ENCODE measurements at places on chromosomes 5 and 9. TPM values are rescaled to one million over a fixed set of nuclear protein-coding genes. Genes with fewer than 3 reads are reported as not detected.

- no peaks in the 10 kb centered on the region for H3K4me1 ChIP-seq
- H3K4me3 ChIP-seq, result no peak overlapping the region
- DNase-seq, result no peak
- no peak overlapping the region for H3K27ac ChIP-seq
These were observed 402.3 kb upstream of the CHD1 start for GRCh38 chr5:99331061-99331460.

- H3K4me3 ChIP-seq, result no peak overlapping the region
- H3K36me3 ChIP-seq, result no peaks in the 10 kb centered on the region
- no peak overlapping the region for H3K27ac ChIP-seq
- DNase-seq, result no peak
- H3K27me3 ChIP-seq, result no peaks in the 10 kb centered on the region
- H3K4me1 ChIP-seq, result no peaks in the 10 kb centered on the region
These were observed 820.0 kb upstream of the SEMA6A start for GRCh38 chr5:117394506-117395157.

DNA sequence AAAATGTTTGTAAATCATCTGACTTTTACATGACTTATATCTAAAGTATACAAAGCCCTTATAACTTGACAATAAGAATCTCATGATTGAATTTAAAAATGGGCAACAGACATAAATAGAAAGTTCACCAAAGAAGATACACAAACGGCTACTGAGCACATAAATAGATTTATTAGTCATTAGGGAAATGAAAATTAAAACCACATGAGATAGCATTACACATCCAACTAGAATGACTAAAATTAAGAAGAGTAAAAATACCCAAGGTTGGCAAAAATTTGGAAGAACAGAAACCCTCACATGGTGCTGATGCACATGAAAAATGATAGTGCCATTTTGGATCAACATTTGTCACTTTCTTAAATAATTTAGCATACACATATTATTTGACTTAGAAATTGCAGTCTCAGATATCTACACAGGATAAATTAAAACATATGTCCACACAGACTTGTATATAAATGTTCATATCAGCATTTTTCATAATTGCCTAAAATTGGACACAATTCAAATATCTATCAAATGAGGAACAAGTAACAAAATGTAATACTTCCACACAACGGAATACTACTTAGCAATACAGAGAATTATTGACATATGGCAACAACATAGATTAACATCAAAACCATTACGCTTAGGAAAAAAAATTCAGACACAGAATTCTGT is 359.1 kb upstream of the DAB2 start:
- no peak overlapping the region for H3K4me3 ChIP-seq
- H3K27me3 ChIP-seq, result no peaks in the 10 kb centered on the region
- DNase-seq, result no peak
- H3K36me3 ChIP-seq, result peaks cover 8% of the 10 kb centered on the region

GRCh38 chr5:10552183-10553143 is 11.4 kb upstream of the ANKRD33B start:
- H3K4me3 ChIP-seq, result no peak overlapping the region
- 0 out of 2 replicates have a peak, but pooled peaks cover 2% of the 10 kb centered on the region for H3K36me3 ChIP-seq
- H3K4me1 ChIP-seq, result peaks cover 37% of the 10 kb centered on the region
- peaks cover 8% of the 10 kb centered on the region for H3K27me3 ChIP-seq
- peak overlapping the region; percentile 96 for H3K27ac ChIP-seq

DNA sequence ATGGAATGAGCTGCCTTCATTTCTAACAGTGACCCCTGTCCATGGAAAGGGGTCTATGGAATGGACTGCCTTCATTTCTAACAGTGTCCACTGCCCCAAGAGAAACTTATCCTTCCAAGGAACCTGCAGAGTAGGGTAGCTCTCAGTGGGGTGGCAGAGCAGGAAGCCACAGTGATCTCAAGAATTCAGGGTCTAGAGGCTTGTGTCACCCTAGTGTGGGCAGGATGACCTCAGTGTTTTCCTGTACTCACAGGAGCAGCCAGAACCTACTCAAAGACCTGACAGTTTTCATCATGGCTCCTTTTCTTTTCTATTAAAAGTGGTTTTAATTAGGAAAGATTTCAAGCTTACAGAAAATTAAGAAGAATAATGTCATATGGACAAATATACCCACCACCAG is 27.5 kb downstream of the SEC61B start:
- no peak overlapping the region for H3K27ac ChIP-seq
- no peaks in the 10 kb centered on the region for H3K36me3 ChIP-seq
- DNase-seq, result no peak

DNA sequence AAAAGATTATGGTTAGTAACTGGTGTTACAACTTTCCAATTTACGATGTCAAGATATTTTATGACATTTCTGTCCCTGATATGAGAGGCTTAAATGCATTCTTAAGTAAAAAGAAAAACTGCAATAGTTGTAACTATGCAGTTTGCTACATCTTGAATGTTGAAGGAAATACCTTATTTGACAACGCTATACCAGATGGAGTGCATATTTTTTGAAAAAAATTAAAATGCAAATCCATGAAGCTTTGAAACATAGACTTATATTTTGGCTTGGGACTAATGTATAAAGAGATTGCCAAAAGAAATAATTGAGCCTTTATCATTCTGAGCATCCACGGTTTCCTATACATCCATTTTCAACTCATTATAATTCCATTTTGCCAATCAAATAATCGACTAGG is 579.4 kb downstream of the TAF11L14 start:
- peaks cover 9% of the 10 kb centered on the region for H3K36me3 ChIP-seq
- H3K4me1 ChIP-seq, result peaks cover 11% of the 10 kb centered on the region
- H3K27ac ChIP-seq, result no peak overlapping the region

DNA sequence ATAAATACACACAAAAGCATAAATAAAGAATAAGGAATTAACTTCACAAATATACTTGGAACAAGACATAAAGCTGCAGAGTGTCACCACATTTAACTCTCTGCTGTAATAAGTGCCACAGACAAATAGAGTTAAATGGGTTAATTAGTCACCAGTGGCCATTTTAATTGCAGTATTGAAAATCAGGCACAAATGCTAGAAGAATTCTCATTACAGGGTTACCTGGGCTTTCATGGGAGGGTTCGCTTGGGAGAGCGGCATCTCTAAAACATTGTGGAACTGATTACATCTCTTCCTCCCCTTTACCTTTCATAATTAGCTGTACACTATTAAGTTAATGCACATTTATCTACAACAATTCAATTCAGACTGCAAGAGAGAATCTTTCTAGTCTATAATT is 505.3 kb upstream of the DAP start:
- no peaks in the 10 kb centered on the region for H3K27me3 ChIP-seq
- H3K4me1 ChIP-seq, result no peaks in the 10 kb centered on the region
- no peak overlapping the region for H3K4me3 ChIP-seq
- no peak for DNase-seq

DNA sequence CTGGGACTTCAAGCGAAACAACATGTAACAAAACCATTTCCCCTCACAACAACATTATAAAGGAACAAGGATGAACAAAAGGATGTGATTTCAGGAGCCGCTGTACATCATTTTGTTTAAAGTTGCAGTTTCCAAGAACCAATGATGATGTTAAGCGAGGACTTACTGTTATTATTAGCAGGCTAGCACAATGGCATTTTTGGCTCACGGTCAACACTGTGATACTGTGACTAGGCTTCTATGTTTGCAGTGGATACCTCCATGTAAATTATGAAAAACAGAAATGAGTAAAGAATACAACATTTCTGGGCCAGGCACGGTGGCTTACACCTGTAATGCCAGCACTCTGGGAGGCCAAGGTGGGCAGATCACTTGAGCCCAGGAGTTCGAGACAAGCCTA is 113.0 kb downstream of the AUH start:
- H3K27me3 ChIP-seq, result no peaks in the 10 kb centered on the region
- H3K4me3 ChIP-seq, result no peak overlapping the region
- H3K36me3 ChIP-seq, result no peaks in the 10 kb centered on the region
- no peak overlapping the region for H3K27ac ChIP-seq

- H3K36me3 ChIP-seq, result no peaks in the 10 kb centered on the region
- no peak for DNase-seq
- no peaks in the 10 kb centered on the region for H3K27me3 ChIP-seq
- H3K27ac ChIP-seq, result no peak overlapping the region
- no peak overlapping the region for H3K4me3 ChIP-seq
These were observed 5.1 kb upstream of the ARSI start for GRCh38 chr5:150307617-150308426.

DNA sequence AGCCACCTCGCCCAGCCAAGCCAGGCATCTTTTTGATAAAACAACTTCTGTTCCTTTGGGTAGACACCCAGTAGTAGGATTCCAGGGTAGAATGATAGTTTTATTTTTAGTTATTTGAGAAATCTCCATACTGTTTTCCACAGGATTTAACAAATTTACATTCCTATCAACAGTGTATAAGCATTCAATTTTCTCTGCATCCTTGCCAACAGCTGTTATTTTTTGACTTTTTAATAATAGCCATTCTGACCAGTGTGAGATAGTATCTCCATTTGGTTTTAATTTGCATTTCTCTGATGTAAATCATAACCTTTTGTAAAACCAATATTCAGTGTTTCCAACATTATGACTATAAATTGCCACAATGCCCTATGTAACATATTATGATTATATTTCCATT is 28.2 kb upstream of the CCNB1 start:
- no peak overlapping the region for H3K27ac ChIP-seq
- DNase-seq, result no peak
- no peaks in the 10 kb centered on the region for H3K36me3 ChIP-seq
- no peaks in the 10 kb centered on the region for H3K27me3 ChIP-seq
- H3K4me3 ChIP-seq, result no peak overlapping the region

GRCh38 chr5:78527925-78528324 is 120.6 kb downstream of the LHFPL2 start:
- H3K4me1 ChIP-seq, result peaks cover 30% of the 10 kb centered on the region
- no peak for DNase-seq
- no peaks in the 10 kb centered on the region for H3K27me3 ChIP-seq
- H3K27ac ChIP-seq, result peak overlapping the region; percentile 34
- no peak overlapping the region for H3K4me3 ChIP-seq
- no peaks in the 10 kb centered on the region for H3K36me3 ChIP-seq

- H3K4me1 ChIP-seq, result peaks cover 21% of the 10 kb centered on the region
- no peak overlapping the region for H3K4me3 ChIP-seq
- no peak for DNase-seq
These were observed 34.7 kb downstream of the GGTA1 start for GRCh38 chr9:121464968-121465367.

- no peak overlapping the region for H3K27ac ChIP-seq
- H3K27me3 ChIP-seq, result no peaks in the 10 kb centered on the region
- H3K36me3 ChIP-seq, result 0 out of 2 replicates have a peak, but pooled peaks cover 2% of the 10 kb centered on the region
- no peak overlapping the region for H3K4me3 ChIP-seq
- H3K4me1 ChIP-seq, result no peaks in the 10 kb centered on the region
These were observed 228.3 kb downstream of the CACNA1B start for GRCh38 chr9:138105561-138106505.

DNA sequence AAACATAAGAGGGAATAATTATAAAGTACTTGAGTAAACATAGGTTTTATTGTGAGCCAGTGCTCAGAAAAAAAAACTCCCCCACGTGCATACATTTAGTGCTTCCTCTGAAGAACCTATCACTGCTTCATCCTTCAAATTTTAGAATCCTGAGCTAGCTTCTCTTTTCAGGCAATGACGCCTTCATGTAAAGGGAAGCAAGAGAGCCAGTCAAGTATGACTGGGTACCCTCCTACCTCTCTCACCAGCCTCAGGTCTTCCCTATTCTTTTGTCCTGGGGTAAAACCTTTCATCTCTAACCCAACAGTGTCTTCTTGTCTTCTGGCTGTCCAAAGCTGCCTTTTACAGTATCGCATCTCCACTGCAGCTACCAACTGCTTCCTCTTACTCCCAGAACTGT is 32.0 kb downstream of the PLPP1 start:
- no peaks in the 10 kb centered on the region for H3K27me3 ChIP-seq
- H3K4me3 ChIP-seq, result no peak overlapping the region
- H3K27ac ChIP-seq, result peak overlapping the region; percentile 66
- no peak for DNase-seq
- peaks cover 50% of the 10 kb centered on the region for H3K4me1 ChIP-seq

- H3K4me3 ChIP-seq, result no peak overlapping the region
- DNase-seq, result no peak
- peaks cover 11% of the 10 kb centered on the region for H3K4me1 ChIP-seq
- peak overlapping the region; percentile 75 for H3K27ac ChIP-seq
These were observed 2.3 kb upstream of the HK3 start for GRCh38 chr5:176901260-176902101.

DNA sequence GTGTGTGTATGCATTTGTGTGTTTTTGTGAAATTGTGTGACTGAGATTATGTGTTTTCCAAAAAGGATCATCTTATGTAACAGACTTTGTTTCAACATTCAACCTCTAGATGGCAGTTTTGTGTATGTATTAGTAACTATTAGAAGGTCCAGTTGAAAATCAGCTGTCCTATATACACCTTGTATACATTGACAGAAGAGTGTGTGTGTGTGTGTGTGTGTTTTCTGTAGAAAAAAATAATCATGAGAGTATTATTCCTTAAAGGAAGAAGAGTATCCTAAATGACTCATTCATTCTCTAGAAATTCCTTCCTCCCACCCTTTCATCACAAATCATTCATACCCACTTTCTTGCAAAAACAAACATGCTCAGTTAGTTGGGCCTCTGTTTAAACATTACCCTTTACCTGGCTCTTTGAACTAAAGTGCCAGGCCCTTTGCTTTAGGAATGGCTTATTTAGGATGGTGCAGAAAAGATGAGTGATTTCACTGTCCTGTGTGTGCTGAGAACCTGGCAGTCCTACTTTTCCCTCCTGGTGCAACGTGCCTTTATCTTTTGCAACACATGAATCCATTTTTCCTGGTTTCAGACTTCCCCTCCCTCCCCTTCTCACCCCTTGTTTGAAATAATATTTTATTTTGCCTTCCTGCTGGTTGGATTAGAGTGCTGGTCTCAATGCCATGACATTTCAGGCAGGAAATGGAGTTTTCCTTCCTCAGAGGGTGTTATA is 152.2 kb downstream of the ARHGAP26 start:
- H3K27ac ChIP-seq, result no peak overlapping the region
- H3K4me1 ChIP-seq, result peaks cover 17% of the 10 kb centered on the region
- H3K27me3 ChIP-seq, result no peaks in the 10 kb centered on the region
- no peak overlapping the region for H3K4me3 ChIP-seq

- no peaks in the 10 kb centered on the region for H3K27me3 ChIP-seq
- no peak overlapping the region for H3K27ac ChIP-seq
- H3K4me1 ChIP-seq, result peaks cover 26% of the 10 kb centered on the region
- DNase-seq, result no peak
- peaks cover 9% of the 10 kb centered on the region for H3K36me3 ChIP-seq
- H3K4me3 ChIP-seq, result no peak overlapping the region
These were observed 721.5 kb downstream of the SEMA5A start for GRCh38 chr5:8824371-8824770.

GRCh38 chr5:77683171-77683732 is 44.7 kb upstream of the OTP start:
- H3K4me3 ChIP-seq, result no peak overlapping the region
- no peak for DNase-seq
- H3K36me3 ChIP-seq, result no peaks in the 10 kb centered on the region
- no peak overlapping the region for H3K27ac ChIP-seq

GRCh38 chr5:84436866-84437265 is 52.2 kb upstream of the EDIL3 start:
- H3K27me3 ChIP-seq, result no peaks in the 10 kb centered on the region
- H3K4me1 ChIP-seq, result peaks cover 4% of the 10 kb centered on the region
- DNase-seq, result no peak
- H3K36me3 ChIP-seq, result no peaks in the 10 kb centered on the region
- H3K27ac ChIP-seq, result no peak overlapping the region

The PCDHB2 gene
- 23.1 TPM for total RNA-seq

The IL31RA gene
- not detected for total RNA-seq

The PCDHB15 gene
- 8.7 TPM for total RNA-seq

The SURF4 gene
- 173 TPM for total RNA-seq

The CNTNAP3 gene
- 4.8 TPM for total RNA-seq

The PCDHA2 gene
- total RNA-seq, result 2.1 TPM

The FCN1 gene
- total RNA-seq, result not detected

The GFI1B gene
- 0.41 TPM for total RNA-seq

Measured in WTC11 (cell line).